ENCODE measurements at places on chromosomes 2 and 18.
A peak's percentile ranks its signal among the peaks of the same experiment; 100 is the strongest.

GRCh38 chr2:36068086-36068485 is 287.5 kb upstream of the CRIM1 start:
- DNase-seq = no peak

DNA sequence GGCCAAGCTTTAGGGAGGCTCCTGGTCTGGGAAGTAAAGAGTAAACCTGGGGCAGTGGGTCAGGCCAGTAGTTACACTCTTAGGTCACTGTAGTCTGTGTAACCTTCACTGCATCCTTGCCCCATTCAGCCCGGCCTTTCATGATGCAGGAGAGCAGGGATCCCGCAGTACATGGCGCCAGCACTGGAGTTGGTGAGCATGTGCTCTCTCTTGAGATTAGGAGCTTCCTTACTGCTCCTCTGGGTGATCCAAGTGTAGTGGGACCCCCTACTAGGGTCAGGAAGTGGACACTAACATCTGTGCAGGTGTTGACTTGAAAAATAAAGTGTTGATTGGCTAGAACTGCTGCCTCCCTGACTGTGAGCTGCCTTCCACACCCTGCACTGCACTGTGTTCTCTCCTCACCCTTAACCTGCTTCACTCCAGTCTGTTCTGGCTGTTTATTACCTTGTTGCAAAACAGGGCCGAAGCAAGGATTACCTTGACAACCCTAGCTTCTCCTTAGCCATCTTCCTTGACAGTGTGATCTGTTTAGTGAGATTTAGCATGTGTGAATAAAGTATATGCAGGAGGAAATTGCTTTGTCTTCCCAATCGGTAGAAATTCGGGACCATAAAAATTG is 5.2 kb downstream of the RETREG2 start:
- no peak for DNase-seq

DNA sequence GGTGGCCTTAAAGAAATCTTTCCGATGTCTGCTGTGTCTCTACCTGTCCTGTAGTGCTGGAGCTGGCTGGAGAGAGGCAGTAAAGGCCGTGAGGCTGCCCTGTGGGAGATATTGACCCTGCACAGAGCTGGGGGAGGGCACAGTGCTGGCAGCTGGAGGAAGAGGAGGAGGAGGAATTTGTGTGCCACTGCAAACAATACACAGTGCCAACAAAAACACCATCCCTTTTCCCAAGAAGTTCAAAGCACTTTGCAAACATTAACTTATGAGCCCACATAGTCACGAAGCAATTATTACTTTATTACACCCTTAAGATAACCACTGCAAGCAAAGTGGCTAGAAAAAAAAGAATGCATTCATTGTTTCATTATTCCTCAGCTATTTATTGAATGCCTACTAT is 45.0 kb upstream of the CYTIP start:
- no peak for DNase-seq

DNA sequence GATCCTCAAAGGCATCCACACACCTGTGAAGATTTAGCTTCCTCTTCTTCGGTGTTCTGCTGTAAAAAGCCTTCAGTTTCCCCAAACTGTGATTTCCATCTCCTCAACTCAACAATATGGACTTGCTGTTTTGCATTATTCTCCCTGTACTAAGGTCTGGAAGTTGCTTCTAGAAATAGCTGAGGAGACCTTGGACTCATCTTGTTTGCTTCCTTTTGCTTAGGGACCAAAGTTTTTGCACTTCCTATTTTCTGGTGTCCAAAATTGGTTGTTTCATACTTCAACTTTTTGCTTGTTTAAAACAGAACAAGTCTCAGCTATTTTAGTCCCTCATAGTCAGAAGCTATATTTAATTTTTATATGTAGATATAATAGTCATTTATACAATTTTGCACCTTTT is 201.9 kb upstream of the COPS8 start:
- DNase-seq = no peak

GRCh38 chr18:39596891-39597290 is 2031.3 kb upstream of the CELF4 start:
- DNase-seq = no peak

GRCh38 chr2:207825978-207826377 is 56.3 kb upstream of the FZD5 start:
- DNase-seq = no peak

DNA sequence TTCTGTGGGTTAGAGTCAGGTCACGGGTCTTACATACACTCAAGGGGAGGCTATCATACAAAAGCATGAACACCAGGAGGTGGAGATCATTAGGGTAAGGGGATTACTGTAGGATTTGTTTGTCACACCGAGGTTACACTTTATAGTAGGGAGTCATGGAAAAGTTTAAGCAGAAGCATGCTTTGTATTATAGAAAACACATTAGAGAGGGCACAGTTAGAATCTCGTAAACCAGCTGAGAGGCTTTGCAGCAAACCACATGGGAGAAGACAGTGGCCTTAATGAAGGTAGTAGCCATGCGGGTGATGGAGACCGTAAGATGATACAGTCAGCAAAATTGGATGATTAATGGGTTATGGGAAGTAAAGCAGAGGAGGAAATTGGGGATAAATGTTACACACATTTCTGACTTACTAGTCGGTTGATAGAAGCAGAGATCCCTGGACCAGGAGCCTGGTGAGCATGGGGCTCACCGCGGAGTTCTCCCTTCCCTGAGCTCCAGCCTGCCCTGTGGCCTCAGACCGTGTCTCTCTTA is 75.6 kb downstream of the MAPRE2 start:
- no peak for DNase-seq

DNA sequence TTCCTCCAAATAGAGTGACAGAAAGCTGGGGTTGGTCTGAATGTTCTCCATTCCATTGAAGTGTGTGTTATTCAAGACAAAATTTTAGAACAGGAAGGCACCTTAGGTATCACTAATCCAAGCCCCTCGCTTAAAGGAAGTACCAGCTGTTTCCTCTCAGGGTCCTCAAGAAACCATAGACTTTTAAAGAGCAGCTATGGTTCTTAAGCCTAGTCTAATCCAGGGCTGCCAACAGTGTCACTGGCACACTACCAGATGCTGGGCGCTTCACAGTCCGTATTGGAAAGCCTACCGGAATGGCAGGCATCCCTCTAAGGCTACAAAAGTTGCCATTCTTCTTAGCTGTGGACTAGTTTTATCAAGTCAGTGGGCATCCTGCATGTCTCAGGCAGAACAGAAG is 1.9 kb downstream of the NEMP2 start:
- no peak for DNase-seq

DNA sequence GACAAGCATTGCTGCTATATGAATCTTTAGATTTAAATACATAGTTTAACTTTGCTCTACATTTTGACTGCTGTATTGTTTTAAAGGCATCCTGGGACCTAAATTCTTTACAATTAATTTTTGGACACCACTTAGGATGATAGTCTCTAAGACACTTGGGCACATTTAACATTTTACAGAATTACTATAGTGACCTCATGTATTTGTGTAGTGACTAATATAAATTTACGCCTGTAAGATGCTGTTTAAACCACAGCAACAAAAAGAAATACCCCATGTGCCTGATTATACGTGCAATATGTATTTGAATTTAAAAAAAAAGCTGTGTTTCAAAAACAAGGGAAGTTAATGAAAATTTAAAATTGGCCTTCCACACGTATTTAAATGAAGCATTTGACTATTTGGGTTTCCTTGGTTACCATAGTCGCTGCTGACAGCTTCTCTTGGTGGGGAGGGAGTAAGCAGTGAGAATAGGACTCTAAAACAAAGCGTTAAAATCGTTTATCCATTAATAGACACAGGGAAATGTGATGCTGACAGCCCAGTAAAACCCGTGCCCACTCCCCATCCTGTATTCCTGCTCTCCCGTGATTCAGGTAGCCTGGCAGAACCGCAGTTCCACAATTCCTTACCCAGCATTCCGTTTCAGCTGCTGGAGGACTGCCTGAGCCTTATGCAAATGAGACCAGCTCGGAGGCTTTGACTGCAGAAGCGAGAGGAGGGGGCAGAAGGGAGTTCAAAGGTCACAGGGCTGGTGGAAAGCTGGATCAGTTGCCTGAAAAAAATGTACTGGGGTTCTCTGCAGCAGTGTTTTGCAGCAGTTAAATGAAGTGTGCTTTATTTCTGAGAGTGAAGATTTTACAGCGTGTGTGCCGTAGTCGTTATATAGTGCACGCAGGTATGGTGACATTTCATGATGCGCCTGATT is 104.3 kb downstream of the CSRNP3 start:
- DNase-seq = no peak

DNA sequence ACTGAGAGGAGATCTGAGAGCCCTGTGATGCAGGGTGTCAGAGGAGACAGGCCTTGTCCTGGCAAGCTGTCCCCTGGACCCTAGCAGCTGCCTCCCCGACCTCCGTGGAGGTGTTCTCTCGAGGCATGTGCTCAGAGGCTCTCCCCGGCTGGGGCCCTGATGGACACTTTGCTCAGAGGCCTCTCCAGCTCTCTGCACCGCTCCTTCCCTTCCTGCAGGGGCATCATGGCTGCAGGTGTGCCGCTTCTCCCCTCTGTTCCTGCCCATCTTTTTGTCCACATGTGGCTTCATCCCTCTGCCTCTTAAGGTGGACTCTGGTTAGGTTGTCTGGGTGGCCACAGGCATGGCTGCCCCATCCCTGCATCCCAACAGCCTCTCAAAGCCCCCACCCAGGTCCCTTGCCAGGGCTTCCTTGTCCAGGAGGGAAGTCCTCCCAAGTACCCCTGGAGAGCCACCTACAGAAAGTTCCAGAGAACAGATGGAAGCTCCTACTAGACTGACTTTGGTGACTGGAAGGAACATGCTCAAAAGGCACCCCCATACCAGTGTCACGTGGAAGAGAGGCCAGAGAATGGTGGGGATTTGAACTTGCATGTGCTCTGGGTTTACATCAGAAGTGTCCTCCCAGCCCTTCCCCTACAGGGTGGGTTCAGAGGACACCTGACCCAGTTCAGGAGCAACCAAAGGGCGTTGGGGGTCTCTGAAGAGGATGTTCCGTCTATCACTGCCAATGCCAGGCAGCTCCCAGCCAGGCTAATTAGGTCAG is 120.4 kb downstream of the KLHL29 start:
- no peak for DNase-seq

DNA sequence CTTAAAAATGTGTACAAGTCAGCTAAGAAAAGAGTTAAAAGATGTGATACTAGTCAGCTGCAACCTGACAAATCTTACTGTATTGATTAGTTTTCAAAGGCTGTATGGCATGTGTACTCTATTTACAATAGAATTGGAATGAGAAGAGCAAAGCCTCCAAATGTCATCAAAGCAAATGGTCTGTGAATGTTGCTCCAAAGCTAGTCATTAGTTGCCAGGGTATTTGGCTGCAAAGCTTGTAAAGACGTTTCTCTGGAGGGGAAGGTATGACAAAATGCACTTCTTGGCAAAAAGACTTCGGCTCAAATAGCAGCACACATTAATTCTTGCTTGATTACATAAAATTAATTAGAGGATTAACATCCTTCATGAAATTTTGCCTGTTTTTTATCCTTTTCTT is 59.3 kb downstream of the ETAA1 start:
- DNase-seq = no peak

DNA sequence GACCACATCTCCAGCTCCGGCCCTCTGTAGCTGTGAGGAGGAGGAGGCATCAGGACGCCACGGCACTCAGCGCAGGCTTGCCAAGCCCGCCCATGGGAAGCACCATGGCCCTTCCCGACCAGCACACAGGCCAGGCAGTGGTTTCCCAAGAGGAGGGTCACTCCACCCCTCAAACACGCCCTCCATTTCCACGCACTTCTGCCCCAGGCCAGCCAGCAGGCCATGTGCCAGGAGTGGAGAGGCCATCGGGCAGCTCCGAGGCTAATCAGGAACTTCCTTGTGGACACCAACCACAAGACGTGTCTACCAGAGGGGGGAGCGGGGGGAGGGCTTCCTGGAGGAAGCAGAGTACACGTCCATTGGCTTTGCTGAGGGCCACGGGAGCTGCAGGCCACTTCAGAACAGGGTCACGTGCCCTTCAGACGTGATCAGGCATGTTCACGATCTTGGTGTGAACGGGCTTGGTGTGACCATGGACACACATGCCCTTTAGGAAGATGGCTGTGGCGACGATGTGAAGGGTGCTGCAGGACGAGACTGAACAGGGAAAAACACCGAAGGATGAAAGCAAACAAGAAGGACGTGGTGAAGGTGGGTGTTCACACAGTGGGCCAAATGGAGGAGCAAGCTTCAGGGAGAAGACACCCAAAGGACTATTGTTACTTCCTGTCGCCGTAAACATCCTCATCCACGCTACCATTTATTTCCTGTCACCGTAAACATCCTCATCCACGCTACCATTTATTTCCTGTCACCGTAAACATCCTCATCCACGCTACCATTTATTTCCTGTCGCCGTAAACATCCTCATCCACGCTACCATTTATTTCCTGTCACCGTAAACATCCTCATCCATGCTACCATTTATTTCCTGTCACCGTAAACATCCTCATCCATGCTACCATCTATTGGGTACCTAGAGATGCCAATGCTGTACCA is 6.5 kb upstream of the MTERF4 start:
- no peak for DNase-seq

GRCh38 chr2:60818272-60818671 is 62.2 kb downstream of the PAPOLG start:
- DNase-seq = peak; percentile 59

DNA sequence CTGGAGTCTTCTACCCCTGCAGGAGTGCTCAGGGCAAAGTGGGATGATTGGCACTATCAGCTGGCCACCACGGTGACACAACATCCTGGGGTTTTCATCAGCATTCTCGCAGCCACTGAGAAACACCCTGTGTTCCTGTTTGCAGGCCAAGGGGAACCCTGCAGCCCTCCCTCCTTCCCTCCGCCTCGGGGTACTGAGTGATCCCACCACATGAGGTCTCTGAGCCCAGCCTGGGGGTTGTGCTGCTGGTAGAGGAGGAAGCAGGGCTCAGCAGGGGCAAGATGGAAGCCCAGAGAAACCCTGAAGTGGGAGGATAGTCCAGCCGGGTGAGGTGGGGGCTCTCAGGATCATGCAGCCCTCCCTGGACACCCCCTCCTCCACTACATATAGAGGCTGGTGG is at the start of gene OXER1:
Gene OXER1, minus strand, starts transcription at position 40 of the 400 bp plus-strand sequence. CDS start 73 bp downstream, outside the sequence.
- DNase-seq = no peak

DNA sequence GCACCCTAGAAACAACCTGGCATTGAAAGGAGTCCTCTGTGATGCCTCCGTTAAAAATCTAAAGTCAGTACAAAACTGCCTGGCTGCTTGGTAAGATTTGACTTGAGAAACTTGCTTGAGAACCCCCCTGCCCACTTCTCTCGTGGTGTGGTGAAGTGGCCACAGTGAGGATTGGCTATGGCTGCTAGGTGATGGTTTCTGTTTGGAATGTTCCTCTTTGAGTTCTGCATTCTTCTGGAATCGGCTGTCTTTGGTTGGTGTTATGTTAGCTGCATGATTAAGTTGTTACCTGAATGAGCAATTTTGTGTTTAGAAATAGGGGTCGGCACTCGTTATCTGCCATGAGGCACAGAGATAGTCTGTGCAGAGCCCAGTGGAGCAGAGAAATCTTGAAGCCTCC is 21.7 kb upstream of the SAG start:
- DNase-seq = no peak

- peak; percentile 53 for DNase-seq
Observed at GRCh38 chr2:219277703-219278654, 1.2 kb upstream of the DNAJB2 start.
